ENCODE measurements at places on chromosomes 6 and 20.

DNA sequence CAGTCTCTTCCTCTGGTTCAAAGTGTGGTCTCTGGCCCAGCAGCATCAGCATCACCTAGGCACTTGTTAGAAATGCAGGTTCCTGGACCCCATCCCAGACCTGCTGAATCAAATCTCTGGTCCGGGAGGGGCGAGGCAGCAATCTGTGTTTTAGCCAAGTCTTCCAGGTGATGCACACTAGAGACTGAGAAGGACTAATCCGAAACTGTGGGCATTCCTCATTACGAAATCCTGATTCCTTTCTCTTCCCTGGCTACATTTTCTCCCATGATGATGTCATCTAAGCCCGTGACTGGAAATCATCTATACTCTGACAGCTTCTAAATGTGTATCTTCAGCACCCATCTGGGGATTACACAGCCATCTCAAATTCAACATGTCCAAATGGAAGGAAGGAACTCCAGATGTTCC, 39.7 kb upstream of the PRND start:
- DNase-seq: peak; percentile 44

- no peak for DNase-seq
These were observed 96.9 kb upstream of the SGK1 start for GRCh38 chr6:134414793-134415192.

DNA sequence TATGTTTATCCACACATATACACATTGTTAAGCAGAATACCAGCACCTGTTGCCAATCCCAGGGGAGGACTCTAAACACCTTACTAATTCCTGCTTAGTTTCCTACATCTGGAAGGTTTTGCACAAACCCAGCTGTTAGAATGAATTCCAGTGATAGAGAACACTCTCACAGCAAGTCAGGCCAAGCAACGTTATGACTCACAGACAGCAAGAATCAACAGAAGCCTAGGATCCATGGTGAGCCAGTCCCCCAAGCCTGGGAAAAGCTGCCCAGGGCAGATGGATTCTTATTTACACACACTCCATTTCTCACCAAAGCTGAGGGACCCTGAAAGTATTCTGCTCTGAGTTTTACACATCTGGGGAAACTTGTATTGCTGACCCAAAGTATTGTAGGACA, 291.7 kb downstream of the SLC35F1 start:
- DNase-seq: no peak

GRCh38 chr6:47278545-47278944, 31.2 kb downstream of the TNFRSF21 start:
- DNase-seq: no peak

- no peak for DNase-seq
These were observed 236.1 kb downstream of the COL12A1 start for GRCh38 chr6:74969591-74970267.

DNA sequence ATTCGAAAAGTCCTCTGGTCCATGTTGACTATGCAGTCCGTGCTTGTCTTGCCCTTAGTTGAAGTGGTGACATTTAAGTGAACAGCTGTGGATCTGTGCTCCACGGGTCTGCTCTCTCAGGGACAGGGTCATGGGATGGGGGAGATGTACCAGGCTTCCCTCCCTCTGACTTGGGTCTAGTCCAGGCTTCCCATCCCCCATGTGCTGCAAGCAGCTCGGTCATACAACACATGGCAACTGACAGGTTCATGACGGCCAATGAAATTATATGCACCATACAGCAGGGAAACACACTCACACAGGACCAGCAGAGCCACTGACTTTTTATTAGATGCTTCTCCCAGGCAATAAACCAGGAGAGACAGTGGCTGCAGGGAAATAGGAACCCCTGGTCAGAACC, 201.4 kb downstream of the PTPRT start:
- no peak for DNase-seq

DNA sequence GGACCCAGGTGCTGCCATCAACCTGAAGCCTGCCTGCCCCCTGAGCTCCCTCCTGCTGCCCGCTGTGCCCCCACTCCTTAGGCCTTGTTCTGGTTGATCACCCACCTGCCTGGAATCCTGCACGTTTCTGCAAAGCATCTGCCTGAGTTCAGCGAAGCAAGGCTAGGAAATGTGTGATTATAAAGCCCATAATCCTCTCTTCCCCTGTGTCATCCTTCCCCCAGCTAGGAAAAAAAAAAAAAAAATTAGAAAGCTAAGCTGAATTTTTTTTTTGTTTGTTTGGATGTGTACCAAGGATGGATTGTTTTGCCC, 93.2 kb downstream of the FOXA2 start:
- DNase-seq: no peak

DNA sequence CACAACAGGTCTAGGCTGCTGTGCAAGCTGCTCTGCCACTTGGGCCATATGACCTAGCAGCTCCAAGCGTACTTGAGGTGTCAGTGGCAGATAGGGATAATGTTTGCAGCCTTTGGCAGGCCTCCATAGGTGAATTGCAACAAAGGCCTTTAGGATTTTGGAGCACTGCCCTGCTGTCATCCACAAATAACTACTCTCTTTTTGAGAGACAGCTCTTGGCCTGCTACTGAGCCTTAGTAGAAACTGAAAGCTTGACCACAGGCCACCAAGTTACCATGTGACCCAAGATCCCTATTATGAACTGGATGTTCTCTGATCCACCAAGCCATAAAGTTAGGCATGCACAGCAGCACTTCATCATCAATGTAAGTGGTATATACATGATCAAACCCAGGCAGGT, 29.9 kb downstream of the FBXO30 start:
- no peak for DNase-seq
